ENCODE measurements at places on chromosomes 16 and 17. TPM values are rescaled to one million over a fixed set of nuclear protein-coding genes. Genes with fewer than 3 reads are reported as not detected.

SEPTIN12 gene
- total RNA-seq: not detected

- no peak for DNase-seq
Measured at GRCh38 chr17:14228903-14229302, 7.8 kb downstream of the CDRT15 start.

- DNase-seq: peak; percentile 86
Measured at GRCh38 chr17:49315551-49316257, 46.3 kb downstream of the ZNF652 start.

DNA sequence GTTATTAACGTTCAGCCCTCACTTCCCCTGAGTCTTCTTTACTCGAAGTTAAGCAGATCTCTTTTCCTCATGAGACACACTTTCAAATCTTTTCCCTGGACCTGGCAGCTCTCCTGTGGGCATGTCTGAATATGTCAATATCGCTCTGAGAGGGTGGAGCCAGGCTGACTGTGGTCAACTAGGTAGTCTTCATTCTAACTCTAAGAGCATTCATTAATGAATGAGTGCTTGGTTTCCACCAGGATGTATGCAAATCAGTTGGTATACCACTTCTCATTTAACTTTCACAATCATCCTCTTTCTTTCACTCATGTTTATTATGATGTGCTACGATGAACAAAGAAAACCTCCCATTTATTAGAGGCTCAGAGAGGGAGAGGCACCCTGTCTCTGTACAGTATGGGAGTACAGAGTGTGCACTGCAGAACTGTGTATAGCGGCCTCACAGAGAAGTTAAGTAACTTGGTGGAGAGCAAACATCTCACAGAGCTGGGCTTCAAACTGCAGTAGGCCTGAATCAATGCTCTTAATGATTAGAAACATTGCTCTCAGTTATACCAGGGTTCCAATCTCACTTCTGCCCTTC is 39.9 kb downstream of the OTOA start:
- no peak for DNase-seq

GRCh38 chr16:4624827-4625559 is 367 bp downstream of the MGRN1 start:
- DNase-seq: peak; percentile 94

- DNase-seq: no peak
Measured at GRCh38 chr16:15509051-15509592, 74.7 kb downstream of the BMERB1 start.

All from posterior vena cava (tissue), 2 donors.